Psoas muscle (tissue), 8 donors: ENCODE measurements at places on chromosomes 4 and X. TPM values are rescaled to one million over a fixed set of nuclear protein-coding genes. Genes with fewer than 3 reads are reported as not detected.

- no peaks in the 10 kb centered on the region for H3K36me3 ChIP-seq
- H3K27me3 ChIP-seq = no peaks in the 10 kb centered on the region
- H3K27ac ChIP-seq = no peak overlapping the region
- no peaks in the 10 kb centered on the region for H3K4me1 ChIP-seq
- H3K4me3 ChIP-seq = no peak overlapping the region
Observed at GRCh38 chr4:129429581-129430320, 333.8 kb downstream of the C4orf33 start.

DNA sequence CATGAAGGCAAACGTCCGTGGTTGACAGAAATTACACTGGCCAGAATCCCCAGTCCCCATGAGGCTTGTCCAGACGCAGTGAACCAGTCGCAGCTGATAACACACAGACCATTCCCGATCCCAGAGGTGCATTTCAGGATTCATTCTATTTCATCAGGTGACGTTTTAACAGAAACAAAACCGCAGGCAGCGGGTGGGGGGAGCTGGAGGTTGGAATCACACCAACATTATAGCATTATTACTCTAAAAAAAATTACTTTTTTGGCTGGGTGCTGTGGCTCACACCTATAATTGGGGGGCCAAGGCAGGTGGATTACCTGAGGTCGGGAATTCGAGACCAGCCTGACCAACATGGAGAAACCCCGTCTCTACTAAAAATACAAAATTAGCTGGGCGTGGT lies 25.2 kb downstream of the NOP14 start:
- H3K4me3 ChIP-seq = no peak overlapping the region
- DNase-seq = peak; percentile 15
- peaks cover 33% of the 10 kb centered on the region for H3K4me1 ChIP-seq
- H3K27me3 ChIP-seq = no peaks in the 10 kb centered on the region
- H3K27ac ChIP-seq = peak overlapping the region; percentile 97

Gene MAMLD1
- total RNA-seq = 1.4 TPM

- no peak overlapping the region for H3K27ac ChIP-seq
- DNase-seq = no peak
- peaks cover 3% of the 10 kb centered on the region for H3K4me1 ChIP-seq
- no peaks in the 10 kb centered on the region for H3K27me3 ChIP-seq
Observed at GRCh38 chr4:169142906-169143305, 127.8 kb downstream of the SH3RF1 start.

- no peaks in the 10 kb centered on the region for H3K4me1 ChIP-seq
- H3K27me3 ChIP-seq = no peaks in the 10 kb centered on the region
- no peak for DNase-seq
Observed at GRCh38 chr4:5036239-5036638, 15.0 kb upstream of the STK32B start.

DNA sequence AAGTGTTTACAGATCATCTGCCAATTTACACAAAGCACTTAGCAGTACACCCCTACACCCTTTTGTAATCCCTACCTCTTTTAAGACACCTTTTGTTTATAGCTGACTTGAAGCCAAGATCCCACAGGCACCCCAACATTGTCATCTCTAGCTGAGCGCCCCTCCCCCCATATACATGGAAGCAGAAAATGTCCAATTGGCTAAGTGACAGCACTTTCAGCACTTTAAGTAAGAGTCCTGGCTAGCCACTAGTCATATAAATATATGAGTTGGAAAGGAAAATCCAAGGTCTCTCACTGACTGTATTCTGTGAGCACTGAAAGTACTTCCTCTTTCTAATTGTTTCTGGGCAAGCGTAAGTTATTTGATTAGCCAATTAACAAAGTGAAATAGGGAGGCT lies 108.2 kb downstream of the NSUN7 start:
- no peak for DNase-seq
- H3K4me1 ChIP-seq = no peaks in the 10 kb centered on the region
- no peak overlapping the region for H3K27ac ChIP-seq
- H3K36me3 ChIP-seq = no peaks in the 10 kb centered on the region
- H3K4me3 ChIP-seq = no peak overlapping the region

GRCh38 chrX:133607419-133608348 lies 192.4 kb upstream of the GPC4 start:
- H3K27me3 ChIP-seq = no peaks in the 10 kb centered on the region
- H3K4me3 ChIP-seq = no peak overlapping the region
- peaks cover 9% of the 10 kb centered on the region for H3K4me1 ChIP-seq
- H3K27ac ChIP-seq = peak overlapping the region; percentile 39

Gene SHISA3
- not detected for total RNA-seq

Gene MAGIX
- total RNA-seq = 2.9 TPM

Gene KCTD8
- total RNA-seq = 1.1 TPM

- no peaks in the 10 kb centered on the region for H3K27me3 ChIP-seq
- no peak overlapping the region for H3K4me3 ChIP-seq
- H3K27ac ChIP-seq = no peak overlapping the region
Observed at GRCh38 chrX:119151051-119151380, 23.4 kb upstream of the KIAA1210 start.

- no peak overlapping the region for H3K4me3 ChIP-seq
- H3K27me3 ChIP-seq = no peaks in the 10 kb centered on the region
- DNase-seq = no peak
- no peaks in the 10 kb centered on the region for H3K36me3 ChIP-seq
Observed at GRCh38 chr4:142271832-142272231, 574.3 kb downstream of the INPP4B start.

DNA sequence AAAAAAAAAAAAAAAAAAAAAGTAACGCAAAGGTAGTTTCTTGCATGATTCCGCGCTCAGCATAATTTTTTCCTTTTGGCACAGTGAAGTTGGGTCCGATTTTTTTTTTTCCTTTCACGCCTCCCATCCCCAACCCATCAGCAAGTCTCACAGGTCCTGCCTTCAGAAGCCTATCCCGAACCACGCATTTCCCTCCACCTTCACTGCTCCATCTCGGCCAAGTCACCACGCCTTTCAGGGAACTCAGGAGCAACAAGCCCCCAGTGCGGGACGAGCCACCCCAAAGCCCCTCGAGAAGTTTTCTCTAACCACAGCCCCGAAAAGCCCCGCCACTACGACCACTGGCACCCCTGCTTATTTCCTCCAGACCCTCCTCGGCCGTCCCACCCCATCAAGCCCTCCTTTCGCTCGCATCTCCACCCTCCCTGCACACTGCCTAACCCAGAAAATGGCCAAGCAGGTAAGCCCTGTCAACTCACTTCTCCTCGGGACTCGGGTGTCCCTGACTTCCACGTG lies 1.0 kb downstream of the SLBP start:
- H3K4me3 ChIP-seq = peak overlapping the region; percentile 95
- H3K4me1 ChIP-seq = peaks cover 27% of the 10 kb centered on the region
- DNase-seq = no peak
- peak overlapping the region; percentile 98 for H3K27ac ChIP-seq

Gene IGSF1
- total RNA-seq = 0.28 TPM

Gene HSFX4
- not detected for total RNA-seq

DNA sequence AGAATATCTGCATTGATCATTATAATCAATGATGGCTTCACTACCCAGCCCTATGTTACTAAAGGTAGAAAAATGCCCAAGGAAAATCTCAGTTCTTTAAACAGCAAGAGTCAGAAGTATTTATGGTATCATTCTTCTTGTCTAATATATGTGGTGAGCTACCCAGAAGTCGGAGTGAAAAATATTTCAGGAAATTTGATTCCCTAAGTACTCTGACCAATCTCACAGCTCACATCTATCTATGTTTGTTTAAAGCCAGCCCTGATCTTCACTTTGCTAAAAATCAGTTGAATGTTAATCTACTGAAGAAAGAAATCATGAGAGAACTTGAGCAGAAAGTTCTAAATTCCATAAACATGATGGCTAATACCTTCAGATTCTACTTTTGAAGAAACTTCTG lies 522.9 kb upstream of the SLIT2 start:
- H3K27me3 ChIP-seq = no peaks in the 10 kb centered on the region
- no peak overlapping the region for H3K4me3 ChIP-seq
- DNase-seq = no peak
- H3K36me3 ChIP-seq = no peaks in the 10 kb centered on the region
- H3K4me1 ChIP-seq = no peaks in the 10 kb centered on the region
- H3K27ac ChIP-seq = no peak overlapping the region

- no peak for DNase-seq
- H3K36me3 ChIP-seq = no peaks in the 10 kb centered on the region
Observed at GRCh38 chr4:125594056-125594602, 279.4 kb downstream of the FAT4 start.

Gene IQSEC2
- 38.8 TPM for total RNA-seq

Gene SULT1E1
- total RNA-seq = not detected

- DNase-seq = no peak
- peaks cover 9% of the 10 kb centered on the region for H3K27me3 ChIP-seq
- no peak overlapping the region for H3K4me3 ChIP-seq
- H3K27ac ChIP-seq = no peak overlapping the region
- no peaks in the 10 kb centered on the region for H3K4me1 ChIP-seq
Observed at GRCh38 chrX:19899217-19899788, 11.9 kb upstream of the SH3KBP1 start.

DNA sequence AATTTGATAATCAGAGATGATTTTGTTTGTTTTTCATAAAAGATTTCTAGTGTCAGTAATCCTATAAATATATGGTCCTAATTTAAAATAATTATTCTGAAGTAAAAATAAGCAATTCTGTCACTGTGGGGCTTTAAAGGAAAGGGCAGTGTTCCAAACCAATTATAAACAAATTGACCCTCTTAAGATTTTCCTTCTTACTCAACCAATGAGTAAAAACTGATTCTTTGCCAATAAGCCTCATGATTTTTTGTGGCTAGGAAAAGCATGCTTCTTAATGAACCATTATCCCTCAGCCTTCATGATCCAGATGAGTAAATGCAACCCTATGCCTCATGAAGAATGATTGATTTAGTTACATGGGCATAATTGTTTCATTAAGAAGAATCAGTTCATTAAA lies 1010.4 kb downstream of the ADGRL3 start:
- H3K4me1 ChIP-seq = no peaks in the 10 kb centered on the region
- no peak overlapping the region for H3K4me3 ChIP-seq
- no peak overlapping the region for H3K27ac ChIP-seq
- H3K36me3 ChIP-seq = no peaks in the 10 kb centered on the region

DNA sequence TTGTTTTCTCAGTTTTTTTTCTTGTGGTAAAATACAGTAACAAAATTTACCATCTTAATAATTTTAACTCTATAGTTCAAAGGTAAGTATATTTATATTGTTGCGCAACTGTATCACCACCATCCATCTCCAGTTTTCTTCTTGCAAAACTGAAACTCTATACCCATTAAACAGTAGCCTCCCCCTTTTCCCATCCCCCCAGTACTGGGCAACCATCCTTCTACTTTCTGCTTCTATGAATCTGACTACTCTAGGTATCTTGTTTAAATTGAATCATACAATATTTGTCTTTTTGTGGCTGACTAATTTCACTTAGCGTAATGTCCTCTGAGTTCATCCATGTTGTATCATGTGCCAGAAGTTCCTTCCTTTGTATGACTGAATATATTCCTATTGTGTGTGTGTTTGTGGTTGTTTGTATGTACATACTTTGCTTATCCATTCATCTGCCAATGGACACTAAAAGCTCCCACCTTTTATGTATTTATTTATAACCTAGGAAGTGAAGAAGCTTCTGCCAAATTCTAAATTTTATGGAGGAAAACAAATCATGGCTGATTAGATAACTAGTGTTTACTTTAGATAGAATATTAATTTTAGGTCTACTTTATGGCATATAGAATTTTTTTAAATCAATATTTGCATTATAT lies 10.0 kb downstream of the ABHD18 start:
- no peak overlapping the region for H3K4me3 ChIP-seq
- no peak for DNase-seq
- H3K27ac ChIP-seq = no peak overlapping the region
- no peaks in the 10 kb centered on the region for H3K4me1 ChIP-seq
- H3K36me3 ChIP-seq = peaks cover 9% of the 10 kb centered on the region
